Glutamatergic neuron (in vitro differentiated cells): ENCODE measurements at places on chromosomes 11 and 22.

GRCh38 chr11:66491315-66491935 lies 11.2 kb downstream of the DPP3 start:
- peak; percentile 48 for DNase-seq

DNA sequence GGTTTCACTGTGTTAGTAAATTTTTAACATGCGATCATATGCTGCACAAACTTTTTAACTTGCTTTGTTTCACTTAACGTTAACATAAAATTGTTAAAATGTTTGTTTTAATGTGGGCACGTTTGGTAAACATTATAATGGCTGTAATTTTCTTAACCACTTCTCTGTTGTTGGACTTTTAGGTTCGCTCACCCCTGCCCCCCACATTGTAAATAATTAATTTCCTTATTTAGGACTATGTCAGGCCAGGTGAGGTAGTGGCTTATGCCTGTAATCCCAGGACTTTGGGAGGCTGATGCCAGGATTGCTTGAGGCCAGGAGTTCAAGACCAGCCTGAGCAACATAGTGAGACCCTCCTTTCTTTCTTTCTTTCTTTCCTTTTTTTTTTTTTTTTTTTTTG lies 6.7 kb upstream of the DIXDC1 start:
- DNase-seq = no peak

DNA sequence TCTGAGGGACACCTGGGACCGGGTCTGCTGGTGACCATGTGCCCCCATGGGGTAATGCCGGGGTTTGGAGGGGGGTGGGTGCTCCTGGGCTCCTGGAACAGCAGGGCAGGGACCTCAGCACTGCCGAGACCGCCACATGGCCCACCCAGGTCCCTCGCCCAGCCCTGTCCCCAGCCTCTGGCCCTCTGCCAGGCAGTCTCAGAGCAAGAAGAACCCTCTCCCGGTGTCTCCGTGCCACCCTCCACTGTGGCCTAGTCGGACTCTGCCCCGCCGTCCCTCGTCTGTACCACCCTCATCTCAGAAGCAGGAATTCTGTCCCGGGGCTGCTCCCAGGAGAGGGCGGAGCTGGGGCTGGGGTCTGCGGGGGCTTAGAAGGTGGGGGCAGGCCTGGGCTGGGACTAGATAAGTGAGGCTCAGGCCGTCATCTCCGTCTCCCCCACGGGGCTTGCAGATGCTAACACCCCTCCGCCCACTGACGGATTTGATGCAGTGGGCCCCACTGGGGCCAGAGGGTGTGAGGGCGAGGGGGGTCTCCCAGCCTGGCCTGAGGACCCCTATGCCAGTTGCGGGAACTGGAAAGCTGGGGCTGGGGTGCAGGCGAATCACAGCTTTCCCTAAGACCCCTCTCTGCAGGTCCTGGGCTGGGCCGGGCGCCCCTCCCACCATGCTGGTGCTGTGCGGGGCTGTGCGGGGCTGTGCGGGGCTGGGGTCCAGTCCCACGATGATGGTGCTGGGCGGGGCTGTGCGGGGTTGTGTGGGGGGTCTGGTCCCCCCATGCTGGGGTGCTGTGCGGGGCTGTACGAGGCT lies 1.1 kb downstream of the MUC5AC start:
- no peak for DNase-seq

GRCh38 chr11:76071090-76071489 lies 135.2 kb downstream of the WNT11 start:
- DNase-seq = no peak

- DNase-seq = no peak
These were observed 90.4 kb upstream of the CLPB start for GRCh38 chr11:72524711-72525110.

GRCh38 chr11:69696749-69697468 lies 6.9 kb downstream of the FGF19 start:
- no peak for DNase-seq

DNA sequence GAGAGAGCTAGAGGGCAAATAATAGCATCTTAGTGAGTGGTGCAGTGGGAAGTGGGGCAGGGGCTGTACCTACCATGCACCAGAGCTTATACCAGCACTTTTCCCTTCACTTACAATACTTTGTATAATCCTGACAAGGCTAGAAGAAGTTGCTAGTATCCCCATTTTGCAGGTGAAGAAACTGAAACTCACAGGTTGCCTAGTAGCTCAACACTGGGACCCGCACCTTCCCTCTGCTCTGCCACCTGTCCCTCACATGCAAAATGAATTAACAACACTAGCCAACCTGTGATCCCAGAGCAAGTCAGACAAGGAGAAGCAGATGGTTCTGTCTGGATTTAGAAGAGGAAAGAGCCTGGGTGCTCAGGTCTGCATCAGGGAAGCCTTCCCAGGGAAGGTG lies 510.4 kb downstream of the BUD13 start:
- DNase-seq = no peak
